ENCODE measurements at places on chromosomes 5 and 9.
A peak's percentile ranks its signal among the peaks of the same experiment; 100 is the strongest.

GRCh38 chr5:148458036-148458888 is 74.5 kb downstream of the FBXO38 start:
- DNase-seq = no peak

DNA sequence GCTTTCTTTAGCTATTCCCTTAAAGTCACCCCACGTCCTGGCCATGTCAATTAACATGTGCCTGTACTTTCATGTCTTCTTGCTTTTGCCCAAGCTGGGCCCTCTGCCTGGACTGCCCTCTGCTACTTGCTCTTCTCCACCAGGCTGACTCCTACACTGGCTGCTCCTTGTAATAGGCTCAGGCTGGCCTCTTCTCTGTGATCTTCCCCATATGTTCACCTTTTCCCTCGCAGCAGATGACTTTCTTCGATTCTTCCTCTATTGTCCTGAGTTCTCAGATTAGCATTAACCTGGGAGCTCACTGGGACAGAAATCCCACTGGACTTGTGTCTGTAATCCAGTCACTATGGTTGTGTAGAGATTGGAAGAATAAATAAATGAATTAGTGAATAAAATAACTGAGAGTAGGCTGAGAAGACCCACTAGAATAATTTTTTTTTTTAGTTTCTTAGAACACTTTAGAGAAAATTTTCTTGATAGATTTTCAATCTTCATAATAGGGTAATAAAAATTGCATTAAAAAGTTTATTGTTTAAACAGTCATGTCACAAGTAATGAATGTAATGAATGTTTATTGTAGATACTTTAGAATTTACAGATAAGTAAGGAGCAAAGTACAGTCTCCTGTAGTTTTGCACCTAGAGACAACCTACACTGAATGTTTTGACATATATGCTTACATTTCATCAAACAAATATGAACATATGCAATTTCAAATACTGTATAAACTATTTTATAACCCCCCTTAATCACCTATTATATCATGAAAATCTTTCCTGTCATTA is 47.4 kb upstream of the TNFSF15 start:
- no peak for DNase-seq

DNA sequence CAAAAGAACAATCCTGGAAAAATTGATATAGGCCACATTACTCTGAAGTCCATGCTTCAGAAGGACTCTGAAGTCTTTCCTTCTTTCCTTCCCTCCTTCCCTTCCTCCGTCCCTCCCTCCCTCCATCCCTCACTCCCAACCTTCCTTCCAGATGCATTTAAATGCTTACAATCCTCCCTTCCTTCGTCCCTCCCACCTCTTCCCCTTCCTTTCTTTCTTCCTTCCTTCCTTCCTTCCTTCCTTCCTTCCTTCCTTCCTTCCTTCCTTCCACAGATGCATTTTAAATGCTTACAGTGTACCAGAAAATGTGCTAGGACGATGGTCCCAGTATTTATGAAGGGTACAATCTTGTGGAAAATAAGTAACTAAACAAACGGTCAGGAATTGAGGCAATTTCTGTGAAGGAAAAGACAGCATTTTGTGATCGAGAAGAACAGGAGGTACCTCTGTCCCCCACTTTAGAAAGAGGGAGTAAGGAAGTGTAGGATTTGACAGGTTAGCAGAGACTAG is 181.3 kb upstream of the TUT7 start:
- no peak for DNase-seq

GRCh38 chr9:2158111-2158610 is 143.0 kb downstream of the SMARCA2 start:
- DNase-seq = no peak

- DNase-seq = no peak
These were observed 126.3 kb downstream of the MSX2 start for GRCh38 chr5:174850565-174851169.

- no peak for DNase-seq
These were observed 73.0 kb upstream of the STARD4 start for GRCh38 chr5:111585291-111585690.

DNA sequence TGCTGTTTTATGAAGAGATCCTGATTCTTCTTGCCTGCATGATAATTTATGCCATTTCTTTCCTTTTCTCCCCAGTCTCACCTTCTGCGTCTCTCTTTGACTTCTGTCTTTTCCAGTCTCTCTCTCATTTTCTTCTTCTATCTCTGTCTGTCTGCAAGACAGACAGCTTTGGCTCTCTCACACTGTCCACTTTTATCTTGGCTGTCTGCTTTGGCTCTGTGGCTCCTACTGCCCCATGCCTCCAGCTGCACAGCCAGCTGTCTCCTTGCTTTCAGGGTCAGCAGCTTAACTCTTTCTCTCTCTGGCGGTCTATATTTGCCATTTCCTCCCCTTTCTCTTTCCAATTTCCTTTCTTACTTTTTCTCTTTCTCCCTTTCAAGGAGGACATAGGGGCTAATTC is 971.1 kb upstream of the COX7C start:
- DNase-seq = no peak

GRCh38 chr9:74951725-74952151 is 974 bp downstream of the C9orf40 start:
- DNase-seq = peak; percentile 59

GRCh38 chr5:88925692-88926490 is 42.9 kb upstream of the MEF2C start:
- DNase-seq = no peak

DNA sequence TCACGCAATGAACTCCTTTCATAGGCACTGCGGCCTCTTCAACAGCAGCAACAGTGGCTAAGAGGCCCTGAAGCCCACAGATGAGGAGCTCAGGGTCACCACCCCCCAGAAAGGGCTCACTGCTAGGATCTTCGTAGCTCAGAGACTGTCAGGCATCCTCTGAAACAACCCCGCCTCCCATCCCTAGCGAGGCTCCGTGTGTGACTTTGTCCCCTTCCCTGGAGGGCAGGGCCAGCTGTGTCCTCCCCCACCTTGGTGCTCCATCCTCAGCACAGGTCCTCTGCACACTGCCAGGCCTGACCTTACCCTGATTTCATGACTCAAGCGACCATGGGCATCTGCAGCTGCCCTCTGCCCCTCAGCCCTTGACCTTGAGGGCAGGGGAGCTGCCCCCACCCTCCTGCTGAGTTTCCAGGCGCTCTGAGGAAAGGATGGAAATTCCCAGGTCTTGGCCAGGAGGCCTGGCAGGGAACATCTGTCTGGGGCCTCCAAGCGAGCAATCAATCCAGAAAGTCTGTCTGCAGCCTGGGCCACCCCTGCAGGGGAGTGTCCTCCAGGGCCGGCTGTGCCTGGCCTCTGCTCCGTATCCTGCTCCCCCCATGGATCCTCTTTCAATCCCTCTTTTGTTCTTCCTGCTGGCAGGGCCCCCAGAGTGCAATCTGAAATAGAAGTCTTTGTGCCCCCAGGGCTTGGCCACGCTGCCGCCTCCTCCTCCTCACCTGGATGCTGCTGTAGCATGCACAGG is 6.8 kb upstream of the IRX4 start:
- no peak for DNase-seq

DNA sequence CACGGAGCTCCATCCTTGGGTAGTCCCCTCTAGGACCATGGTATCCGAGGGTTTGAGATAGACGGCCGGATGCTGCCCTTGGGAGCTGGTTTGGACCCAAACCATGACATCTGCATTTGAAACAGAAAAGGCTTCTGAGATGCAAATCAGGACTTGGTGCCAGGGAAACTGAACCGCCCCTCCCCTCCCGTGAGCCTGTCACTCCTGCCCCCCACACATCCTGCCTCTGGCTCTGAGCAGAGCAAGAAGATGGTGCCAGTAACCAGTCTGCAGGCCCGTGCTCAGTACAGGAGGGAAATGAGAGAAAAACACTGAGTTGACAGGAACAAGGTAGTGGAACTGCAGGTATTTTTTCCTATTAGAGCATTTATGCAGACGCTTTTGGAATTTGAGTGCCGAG is 18.6 kb downstream of the ARPC5L start:
- no peak for DNase-seq

DNA sequence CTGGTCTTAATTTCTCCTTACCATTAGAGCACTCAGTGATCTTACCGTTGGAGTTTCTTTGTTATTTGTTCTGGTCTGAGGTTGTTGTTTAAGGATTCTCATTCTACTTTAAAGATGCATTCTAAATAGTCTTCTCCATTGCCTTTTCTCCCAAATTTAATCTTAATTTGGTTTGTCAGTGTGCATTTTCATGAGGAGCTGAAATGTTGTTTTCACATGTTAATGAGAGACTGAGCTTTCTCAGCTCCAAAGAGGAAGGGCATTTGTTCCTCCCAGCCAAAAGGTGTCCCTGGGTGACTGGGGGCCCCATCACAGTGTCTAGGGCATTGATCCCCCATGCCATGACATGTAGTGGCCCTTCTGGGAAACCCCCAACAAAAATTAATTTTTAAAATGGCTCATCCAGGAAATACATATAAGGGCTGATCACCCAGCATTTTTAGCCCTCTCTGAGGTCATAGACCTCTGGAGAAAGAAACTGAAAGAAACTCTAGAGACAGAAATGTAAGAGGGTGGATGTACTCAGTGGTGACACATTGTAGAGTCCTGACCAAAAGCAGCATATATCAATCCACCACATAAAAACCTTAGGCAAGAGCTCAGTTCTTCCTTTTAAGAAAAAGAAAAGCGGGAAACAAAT is 240.4 kb upstream of the RAI14 start:
- DNase-seq = no peak

DNA sequence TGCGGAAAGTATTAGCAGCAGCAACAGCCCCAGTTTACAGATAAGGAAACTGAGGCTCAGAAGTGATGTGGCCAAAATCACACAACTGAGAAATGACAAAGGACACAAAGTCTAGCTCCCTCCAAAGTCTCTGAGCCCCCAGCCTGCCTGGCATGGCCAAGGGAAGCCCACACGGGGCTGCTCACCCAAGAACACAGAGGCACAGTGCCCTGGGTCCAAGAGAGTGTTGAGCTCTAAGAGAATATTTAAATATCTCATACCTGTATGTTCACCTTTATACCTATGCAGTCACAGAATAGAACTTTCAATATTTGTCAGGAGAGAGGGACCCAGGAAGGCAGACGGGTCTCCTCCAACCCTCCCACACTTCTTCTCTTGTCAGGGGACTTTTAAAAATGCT is 16.6 kb downstream of the VAV2 start:
- no peak for DNase-seq

DNA sequence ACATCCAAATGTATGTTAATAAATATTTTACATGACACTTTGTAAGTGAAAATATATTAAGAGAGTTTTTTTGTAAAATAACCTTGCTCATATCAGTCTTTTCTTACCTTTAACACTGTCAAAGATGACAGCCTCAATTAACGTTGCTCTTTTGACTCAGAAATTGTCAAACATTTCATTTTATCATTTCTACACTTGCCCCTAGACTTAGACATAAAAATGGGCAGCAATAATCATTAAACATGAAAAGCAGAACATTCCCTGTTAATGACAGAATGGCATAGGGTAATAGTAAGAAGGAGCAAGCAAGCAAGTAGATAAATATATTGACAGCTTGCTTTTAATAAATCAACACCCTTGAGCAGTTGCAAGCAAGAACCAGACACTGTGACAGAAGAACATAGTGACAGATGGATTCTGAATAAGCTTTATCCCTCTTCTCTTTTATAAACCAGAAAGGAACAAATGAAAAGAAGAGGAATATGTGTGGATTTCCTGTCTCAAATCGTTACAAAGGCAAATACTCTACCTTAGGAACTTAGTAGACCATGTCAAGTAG is 796.0 kb upstream of the CHD1 start:
- DNase-seq = no peak

DNA sequence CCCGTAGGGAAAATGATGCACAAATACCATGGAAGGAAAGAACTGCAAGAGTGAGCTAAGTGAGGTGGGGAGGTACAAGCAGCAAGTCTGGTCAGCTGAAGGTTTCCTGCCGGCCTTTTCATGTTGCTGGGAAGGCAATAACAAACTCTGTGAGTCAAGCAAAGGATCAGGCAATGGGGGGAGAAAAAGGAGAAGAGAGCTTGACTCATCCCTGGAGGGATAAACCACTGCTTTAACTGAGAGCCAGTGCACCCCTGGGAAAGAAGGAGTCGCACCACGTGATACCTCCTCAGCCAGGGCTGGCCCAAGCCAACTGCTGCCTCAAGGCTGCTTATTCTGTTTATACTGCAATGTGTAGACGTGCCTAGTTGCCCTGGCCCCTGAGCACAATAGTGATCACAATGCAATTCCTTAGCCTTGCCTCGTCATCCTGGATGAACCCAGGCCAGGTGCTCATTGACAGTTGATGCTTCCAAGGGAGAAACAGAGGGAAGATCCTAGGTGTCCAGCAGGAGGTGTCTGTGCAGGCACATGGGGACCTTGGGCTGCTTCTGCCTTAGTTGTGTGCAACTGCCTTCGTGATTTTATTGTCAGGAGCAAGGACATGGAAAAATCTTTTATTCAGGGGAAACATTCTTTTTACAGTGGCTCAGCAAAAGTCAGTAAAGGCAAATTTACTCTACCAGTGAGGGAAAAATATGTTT is 203.0 kb upstream of the TUT7 start:
- DNase-seq = no peak

DNA sequence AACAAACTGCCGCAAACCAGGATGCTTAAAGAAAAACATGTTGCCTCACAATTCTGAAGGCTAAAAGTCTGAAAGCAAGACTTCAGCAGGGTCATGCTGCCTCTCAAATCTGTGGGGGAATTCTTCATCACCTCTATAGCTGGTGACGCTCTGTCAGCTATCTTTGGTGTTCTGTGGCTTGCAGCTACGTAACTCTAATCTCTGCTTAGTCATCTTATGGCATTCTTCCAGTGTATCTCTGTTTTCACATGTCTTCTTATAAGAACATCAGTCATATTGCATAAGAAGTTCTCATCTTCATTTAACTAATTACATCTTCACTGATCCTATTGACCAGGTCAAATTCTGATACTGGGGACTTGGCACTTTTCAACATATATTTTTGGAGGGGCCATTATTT is 243.0 kb downstream of the CDH10 start:
- no peak for DNase-seq

DNA sequence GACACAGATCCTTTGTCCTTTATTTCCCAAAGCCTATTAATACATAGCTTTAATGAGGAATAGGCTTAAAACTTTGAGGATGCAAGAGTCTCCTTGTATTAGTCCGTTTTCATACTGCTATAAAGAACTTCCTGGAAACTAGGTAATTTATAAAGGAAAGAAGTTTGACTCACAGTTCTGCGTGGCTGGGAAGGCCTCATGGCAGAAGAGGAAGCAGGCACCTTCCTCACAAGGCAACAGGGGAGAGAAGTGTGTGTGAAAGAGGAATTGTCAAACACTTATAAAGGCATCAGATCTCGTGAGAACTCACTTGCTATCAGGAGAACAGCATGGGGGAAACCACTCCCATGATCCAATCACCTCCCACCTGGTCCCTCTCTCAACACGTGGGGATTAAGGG is 5.4 kb upstream of the CLK4 start:
- DNase-seq = no peak

GRCh38 chr5:111530298-111530740 is 18.0 kb upstream of the STARD4 start:
- peak; percentile 57 for DNase-seq

DNA sequence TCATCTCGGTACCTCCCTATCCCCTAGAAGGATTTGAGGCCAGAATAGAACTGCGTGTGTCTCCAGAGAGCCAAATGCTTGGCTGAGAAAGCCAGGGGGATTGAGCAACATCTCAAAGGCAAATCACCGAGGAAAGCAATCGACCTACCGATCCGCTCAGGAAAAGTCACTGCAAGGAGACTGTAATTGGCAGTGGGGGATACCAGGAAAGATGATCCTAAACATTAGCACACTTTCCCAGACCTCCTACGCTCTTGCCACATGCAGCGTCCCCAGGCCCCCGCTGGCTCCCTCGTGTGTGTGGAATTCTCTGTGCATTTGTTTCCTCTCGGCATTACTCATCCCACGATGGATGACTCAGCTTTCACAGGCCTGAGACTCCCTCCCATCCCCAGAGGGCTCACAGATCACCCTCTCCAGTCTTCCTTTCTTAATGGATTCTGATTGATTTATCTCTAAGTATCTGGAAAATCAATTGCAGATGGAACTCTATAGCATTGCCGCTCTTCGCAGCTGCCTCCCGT is 82.2 kb upstream of the ICE1 start:
- DNase-seq = no peak

All from left lobe of liver (tissue), 2 donors.